Lower lobe of right lung (tissue), 2 donors: ENCODE measurements at places on chromosomes 7 and 10. TPM values are rescaled to one million over a fixed set of nuclear protein-coding genes. Genes with fewer than 3 reads are reported as not detected.

The BTBD16 gene
- total RNA-seq, result 0.62 TPM

The DLX6 gene
- not detected for total RNA-seq

DNA sequence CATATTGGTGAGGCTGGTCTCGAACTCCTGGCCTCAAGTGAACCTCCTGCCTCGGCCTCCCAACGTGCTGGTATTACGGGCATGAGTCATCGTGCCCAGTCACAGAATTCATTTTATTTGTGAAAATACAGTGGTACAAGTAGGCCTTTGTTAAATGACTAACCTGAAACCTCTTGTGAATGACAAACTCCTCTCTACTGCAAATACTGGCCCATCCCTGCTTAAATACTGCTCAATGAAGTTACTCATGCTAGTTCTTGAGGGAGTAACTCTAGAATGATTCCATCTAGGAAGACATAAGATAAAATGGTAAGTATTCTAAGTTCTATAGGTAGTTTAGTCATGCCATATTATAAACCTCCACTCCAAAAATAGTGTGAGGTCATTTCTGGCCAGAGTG, 80.7 kb downstream of the UBE2H start:
- peaks cover 6% of the 10 kb centered on the region for H3K36me3 ChIP-seq
- no peak overlapping the region for H3K4me3 ChIP-seq
- no peak overlapping the region for H3K27ac ChIP-seq
- H3K27me3 ChIP-seq, result no peaks in the 10 kb centered on the region
- no peak for DNase-seq
- peaks cover 10% of the 10 kb centered on the region for H3K4me1 ChIP-seq

DNA sequence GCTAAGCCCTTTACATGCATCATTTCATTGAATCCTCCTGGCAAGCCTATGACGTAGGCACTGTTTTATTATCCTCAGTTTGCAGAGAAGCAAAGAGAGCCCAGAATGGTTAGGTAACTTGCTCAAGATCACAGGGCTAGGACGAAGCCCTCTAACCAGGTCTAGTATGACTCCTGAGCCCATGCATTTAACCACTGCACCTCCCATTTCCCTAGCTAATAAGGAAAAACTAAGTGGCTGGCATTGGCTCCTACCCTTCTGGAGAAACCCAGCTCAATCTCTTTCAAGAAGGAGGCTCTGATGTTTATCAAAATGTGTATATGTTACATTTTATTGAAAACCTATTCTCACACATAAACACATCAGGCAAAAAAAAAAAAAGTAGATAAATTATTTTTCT, 19.8 kb downstream of the MYOF start:
- no peaks in the 10 kb centered on the region for H3K36me3 ChIP-seq
- peaks cover 88% of the 10 kb centered on the region for H3K4me1 ChIP-seq
- no peaks in the 10 kb centered on the region for H3K27me3 ChIP-seq
- H3K27ac ChIP-seq, result peak overlapping the region; percentile 85
- no peak for DNase-seq

The MARVELD1 gene
- 36.5 TPM for total RNA-seq

- no peak for DNase-seq
- no peaks in the 10 kb centered on the region for H3K4me1 ChIP-seq
- H3K36me3 ChIP-seq, result no peaks in the 10 kb centered on the region
- H3K27me3 ChIP-seq, result no peaks in the 10 kb centered on the region
These were observed 84.9 kb downstream of the NAMPT start for GRCh38 chr7:106199813-106200364.

GRCh38 chr7:55488216-55488615, 84.1 kb downstream of the VOPP1 start:
- no peaks in the 10 kb centered on the region for H3K27me3 ChIP-seq
- H3K4me1 ChIP-seq, result no peaks in the 10 kb centered on the region
- no peak overlapping the region for H3K27ac ChIP-seq
- H3K36me3 ChIP-seq, result peaks cover 31% of the 10 kb centered on the region
- H3K4me3 ChIP-seq, result no peak overlapping the region

DNA sequence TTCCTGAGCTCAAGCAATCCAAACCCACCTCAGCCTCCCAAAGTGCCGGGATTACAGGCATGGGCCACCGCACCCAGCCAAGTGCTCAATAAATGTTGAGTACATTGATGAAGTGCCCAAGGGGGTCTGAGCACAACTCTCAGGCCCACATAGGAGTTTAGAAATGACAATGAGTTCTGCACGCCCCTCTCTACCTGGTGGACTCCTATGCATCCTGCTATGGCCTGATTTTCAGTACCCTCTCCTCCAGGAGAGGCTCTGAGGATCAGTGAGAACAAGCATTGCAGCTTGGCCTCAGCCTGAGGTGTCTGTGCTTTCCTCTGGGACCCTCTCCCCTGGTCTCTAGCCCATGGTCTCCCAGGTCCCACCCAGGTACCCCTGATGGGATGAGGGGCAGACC, 20.9 kb upstream of the GRIFIN start:
- DNase-seq, result no peak
- H3K27me3 ChIP-seq, result peaks cover 30% of the 10 kb centered on the region
- no peak overlapping the region for H3K27ac ChIP-seq
- H3K4me3 ChIP-seq, result no peak overlapping the region
- no peaks in the 10 kb centered on the region for H3K36me3 ChIP-seq

- no peaks in the 10 kb centered on the region for H3K27me3 ChIP-seq
- no peak for DNase-seq
- H3K36me3 ChIP-seq, result peaks cover 33% of the 10 kb centered on the region
- H3K27ac ChIP-seq, result no peak overlapping the region
- no peaks in the 10 kb centered on the region for H3K4me1 ChIP-seq
These were observed 24.9 kb downstream of the PLEKHA8 start for GRCh38 chr7:30053068-30053467.

- H3K27me3 ChIP-seq, result no peaks in the 10 kb centered on the region
- no peaks in the 10 kb centered on the region for H3K36me3 ChIP-seq
- no peak for DNase-seq
- H3K4me3 ChIP-seq, result no peak overlapping the region
- H3K4me1 ChIP-seq, result peaks cover 4% of the 10 kb centered on the region
These were observed 12.2 kb upstream of the LGI1 start for GRCh38 chr10:93745408-93746065.

DNA sequence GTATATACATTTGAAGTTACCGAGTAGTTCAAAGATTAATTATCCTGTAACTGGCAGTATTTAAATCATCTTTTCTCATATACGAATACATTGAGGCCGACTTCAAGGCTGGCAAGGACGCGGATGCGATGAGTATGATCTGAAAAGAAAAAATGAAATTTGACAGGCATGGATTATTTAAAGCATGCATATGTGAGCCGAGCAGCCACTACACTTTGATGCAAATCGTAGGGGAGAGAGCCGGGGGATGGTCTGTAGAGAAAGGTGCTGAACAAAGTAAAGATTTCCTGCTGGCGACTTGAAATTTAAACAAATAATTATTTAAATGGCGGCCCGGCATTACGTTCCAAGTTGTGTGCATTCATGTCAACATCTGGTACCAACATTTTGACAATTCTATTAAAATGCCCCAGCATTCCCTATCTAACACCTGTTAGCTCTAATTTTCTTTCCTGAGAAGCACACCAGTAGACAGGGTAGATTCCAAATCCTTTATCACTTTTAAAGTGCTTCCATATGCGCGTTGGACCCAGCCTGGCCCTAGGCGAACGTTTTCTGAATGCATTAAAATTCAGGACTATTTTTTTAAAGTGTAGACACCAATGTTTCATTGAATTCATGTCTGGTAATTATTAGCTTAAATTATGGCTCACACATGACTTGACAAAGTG, 188.7 kb downstream of the EMX2 start:
- no peak overlapping the region for H3K4me3 ChIP-seq
- H3K36me3 ChIP-seq, result no peaks in the 10 kb centered on the region
- no peaks in the 10 kb centered on the region for H3K4me1 ChIP-seq
- DNase-seq, result no peak

The ADCYAP1R1 gene
- 2.9 TPM for total RNA-seq

GRCh38 chr10:124992462-124993344, 50.8 kb downstream of the ZRANB1 start:
- no peak overlapping the region for H3K4me3 ChIP-seq
- no peaks in the 10 kb centered on the region for H3K4me1 ChIP-seq
- H3K27ac ChIP-seq, result no peak overlapping the region

GRCh38 chr10:30816159-30816819, 186.7 kb upstream of the LYZL2 start:
- peaks cover 40% of the 10 kb centered on the region for H3K4me1 ChIP-seq
- H3K36me3 ChIP-seq, result no peaks in the 10 kb centered on the region
- no peak overlapping the region for H3K4me3 ChIP-seq
- no peaks in the 10 kb centered on the region for H3K27me3 ChIP-seq
- no peak overlapping the region for H3K27ac ChIP-seq
- no peak for DNase-seq

- no peaks in the 10 kb centered on the region for H3K4me1 ChIP-seq
- peak; percentile 18 for DNase-seq
- H3K27me3 ChIP-seq, result no peaks in the 10 kb centered on the region
- no peaks in the 10 kb centered on the region for H3K36me3 ChIP-seq
These were observed 179.2 kb downstream of the EBF3 start for GRCh38 chr10:129784891-129785290.

GRCh38 chr10:90197766-90198165, 496.4 kb downstream of the KIF20B start:
- no peak for DNase-seq
- no peaks in the 10 kb centered on the region for H3K4me1 ChIP-seq
- H3K36me3 ChIP-seq, result no peaks in the 10 kb centered on the region
- no peak overlapping the region for H3K4me3 ChIP-seq
- no peak overlapping the region for H3K27ac ChIP-seq

The CNPY1 gene
- total RNA-seq, result not detected

DNA sequence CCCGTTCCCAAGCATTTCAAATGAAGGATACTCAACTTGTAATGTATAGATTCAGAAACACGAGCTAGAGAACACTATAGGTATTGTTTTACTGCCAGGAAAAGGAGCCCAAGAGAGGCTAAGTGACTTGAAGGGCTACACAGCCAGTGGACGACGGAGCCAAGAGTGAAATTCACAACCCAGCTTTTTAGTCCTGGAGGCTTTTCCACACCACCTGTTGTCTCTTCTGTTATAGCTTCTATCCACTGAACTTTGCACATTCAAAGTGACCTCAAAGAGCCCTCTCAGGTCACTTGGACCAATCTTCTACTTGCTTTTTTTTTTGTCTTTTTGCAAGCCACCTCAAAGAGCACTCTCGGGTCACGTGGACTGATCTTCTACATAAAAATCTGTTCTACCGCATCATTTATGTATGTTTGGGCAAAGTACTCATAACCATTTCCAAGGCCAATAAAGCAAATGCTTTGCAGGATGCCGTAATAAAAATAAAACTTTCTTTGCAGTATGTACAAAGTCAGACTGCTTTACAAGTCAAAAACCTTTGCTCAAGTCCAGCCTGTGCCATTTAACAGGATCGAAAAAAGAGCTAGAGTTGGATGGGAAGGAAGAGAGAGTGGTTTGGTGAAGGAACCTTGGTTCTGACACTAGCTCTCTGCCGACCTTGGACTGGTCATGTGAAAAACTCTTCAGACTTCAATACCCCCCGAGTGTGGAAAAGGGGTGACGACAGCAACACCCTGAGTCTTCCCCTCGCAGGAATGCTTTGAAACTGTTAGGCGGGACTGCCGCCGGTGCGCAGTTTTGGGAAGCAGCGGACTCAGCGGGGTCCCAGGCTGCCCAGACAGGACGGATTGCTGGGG, 821 bp downstream of the SLC35B4 start:
- no peak for DNase-seq
- H3K36me3 ChIP-seq, result no peaks in the 10 kb centered on the region
- peaks cover 9% of the 10 kb centered on the region for H3K4me1 ChIP-seq
